ENCODE measurements at places on chromosomes 5 and 9.

GRCh38 chr9:18829873-18830272, 203.1 kb downstream of the SAXO1 start:
- no peak for DNase-seq

DNA sequence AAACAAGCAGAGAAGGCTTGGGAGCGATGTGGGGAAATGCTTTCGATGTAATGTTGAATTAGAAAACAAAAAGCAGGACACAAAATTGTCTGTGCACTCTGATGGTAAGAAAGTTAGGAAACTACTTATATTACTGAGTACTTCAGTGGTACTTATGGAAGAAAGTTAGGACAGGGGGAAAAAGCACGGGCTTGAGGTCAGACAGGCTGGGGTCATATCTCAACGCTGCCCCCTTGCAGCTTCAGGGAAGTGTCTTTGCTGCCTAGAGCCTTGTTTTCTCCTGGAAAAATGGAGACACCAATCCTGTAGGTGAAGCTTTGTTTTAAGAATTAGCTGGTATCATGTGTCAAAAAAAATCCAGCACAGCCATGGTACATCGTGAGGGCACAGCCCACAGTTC, 23.0 kb downstream of the NEURL1B start:
- DNase-seq = no peak

DNA sequence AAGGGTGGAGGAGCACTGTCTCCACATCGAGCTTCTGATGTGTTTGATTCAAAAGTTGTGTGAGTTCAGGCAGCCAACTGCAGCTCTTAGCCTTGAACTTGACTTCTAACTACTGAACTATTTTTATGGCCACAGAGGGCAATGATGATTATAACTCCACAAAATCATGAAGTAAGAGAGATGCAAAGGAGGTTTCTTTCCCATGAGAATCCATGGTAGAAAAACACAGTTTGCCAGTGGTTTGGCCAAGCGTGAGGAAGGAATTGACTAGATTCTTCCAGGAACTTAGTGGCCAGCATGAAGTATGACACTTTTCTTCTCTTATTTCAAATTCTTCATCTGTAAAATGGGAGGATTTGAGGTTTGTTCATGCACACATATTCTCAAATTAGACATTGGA, 43.2 kb downstream of the PAPPA start:
- DNase-seq = no peak

- DNase-seq = no peak
These were observed 419.0 kb upstream of the DAB2 start for GRCh38 chr5:39843767-39844166.

DNA sequence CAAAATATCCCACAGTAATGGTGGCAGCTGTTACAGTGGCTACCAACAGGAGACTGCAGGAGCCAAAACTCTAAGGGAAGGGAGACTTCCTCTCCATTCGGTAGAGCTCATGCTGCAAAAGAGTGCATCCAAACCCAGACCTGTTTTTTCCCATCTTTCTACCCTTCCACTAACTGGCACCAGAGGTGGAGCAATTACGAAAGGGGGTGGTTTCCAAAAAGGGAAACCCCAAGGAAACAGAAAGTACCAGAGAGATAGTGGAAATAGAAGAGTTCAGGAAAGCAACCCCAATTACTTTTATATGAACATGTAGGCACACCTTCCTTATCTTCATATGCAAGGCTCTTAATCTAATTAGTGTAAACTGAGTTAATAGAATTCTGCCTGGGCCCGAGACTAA, 7.3 kb upstream of the WDR41 start:
- DNase-seq = no peak

DNA sequence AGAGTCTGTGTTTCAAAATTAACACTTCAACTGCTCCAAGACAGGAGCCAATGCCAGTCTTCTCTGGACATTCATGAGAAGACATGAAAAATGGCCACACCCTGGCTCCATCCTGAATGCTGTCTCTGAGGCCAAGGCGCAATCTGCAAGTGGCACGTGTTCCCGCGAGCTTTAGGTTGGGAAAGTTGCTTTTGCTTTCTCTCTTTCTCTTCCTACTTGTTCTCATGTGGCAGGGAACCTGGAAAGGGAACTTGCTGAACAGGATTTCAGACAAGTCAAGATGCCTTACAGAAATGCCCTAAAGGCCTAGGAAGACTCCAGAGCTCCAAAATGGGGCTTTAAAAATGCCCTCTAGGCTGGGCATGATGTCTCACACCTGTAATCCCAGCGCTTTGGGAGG, 91.9 kb upstream of the OTULINL start:
- DNase-seq = no peak

GRCh38 chr5:75837258-75837841, 120.1 kb upstream of the POC5 start:
- DNase-seq = no peak

- no peak for DNase-seq
These were observed 129.0 kb upstream of the WWC1 start for GRCh38 chr5:168162464-168162863.

- DNase-seq = no peak
These were observed 153.4 kb upstream of the POU5F2 start for GRCh38 chr5:93894601-93895354.

GRCh38 chr9:137814436-137814835, 63.1 kb upstream of the CACNA1B start:
- DNase-seq = no peak

DNA sequence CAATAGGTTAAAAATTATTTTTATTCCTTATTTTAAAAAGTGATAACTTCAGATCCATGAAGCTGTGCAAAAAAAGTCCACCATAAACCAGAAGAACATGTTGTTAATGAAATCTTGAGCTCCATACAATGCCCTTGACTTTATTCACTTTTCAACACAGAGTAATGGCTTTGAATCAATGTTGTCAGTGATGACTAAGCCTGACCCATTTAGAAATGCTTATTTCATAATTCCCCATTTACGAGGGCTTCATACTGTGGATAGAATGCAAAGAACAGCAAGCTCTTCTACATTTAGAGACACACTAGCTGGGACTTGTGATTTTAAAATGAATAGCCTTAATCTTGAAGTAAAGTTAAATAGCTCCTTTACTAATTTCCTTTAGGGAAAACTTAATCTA, 25.7 kb upstream of the IL9 start:
- DNase-seq = no peak

DNA sequence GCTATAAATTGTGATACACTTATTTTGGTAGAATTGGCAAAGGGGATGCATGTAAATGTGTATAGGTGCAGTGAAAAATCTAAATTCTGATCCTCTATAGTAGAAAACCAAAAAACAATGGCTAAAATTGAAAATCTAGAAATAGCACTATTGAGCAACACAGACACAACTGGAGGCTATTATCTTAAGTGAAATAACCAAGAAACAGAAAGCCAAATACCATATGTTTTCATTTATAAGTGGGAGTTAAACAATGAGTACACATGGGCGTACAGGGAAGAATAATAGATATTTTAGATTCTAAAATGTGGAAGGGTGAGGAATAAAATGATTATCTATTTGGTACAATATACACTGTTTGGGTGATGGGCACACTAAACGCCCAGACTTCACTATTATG, 183.2 kb upstream of the TUSC1 start:
- DNase-seq = no peak

DNA sequence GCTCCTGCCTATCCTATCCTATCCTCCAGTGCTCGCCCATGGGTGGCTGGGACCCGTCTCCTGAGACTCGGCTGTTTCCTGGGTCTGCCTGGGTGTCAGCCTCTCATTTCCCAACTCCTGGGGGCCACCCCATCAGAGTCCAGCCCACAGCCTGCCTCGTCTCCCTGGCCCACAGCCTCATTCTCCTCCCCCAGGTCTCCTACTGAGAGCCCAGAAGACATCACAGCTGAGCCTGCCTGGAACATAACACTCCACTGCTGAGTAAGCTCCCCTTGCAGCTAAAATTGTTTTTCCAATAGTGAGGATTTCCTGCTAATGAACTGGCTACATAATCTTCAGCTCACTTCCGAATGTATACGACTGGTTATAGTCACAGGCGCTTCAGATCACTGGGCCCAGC, 95.3 kb downstream of the TTLL11 start:
- no peak for DNase-seq

DNA sequence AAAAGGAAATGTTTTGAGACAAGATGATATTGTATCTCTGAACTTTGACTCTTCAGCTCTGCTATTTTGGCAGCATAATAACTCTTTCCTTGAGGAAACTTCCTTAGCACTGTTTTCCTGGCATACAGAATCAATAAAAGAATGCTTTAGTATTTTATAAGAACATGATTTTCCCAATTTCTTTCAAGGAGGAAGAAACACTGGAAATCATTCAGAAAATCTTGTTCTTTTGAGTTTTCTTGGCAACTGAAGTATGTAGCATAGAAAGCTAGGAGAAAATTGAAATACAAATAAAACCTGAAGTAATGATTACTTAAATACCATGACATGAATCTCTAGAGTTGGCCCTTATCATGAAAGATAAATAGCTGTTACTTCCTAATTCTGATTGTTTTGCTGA, 461.4 kb upstream of the ZNF608 start:
- no peak for DNase-seq

GRCh38 chr5:143205883-143206195, 197.6 kb downstream of the NR3C1 start:
- DNase-seq = no peak

- no peak for DNase-seq
These were observed 26.1 kb downstream of the SREK1IP1 start for GRCh38 chr5:64742411-64742810.

- DNase-seq = no peak
These were observed 89.6 kb downstream of the KIF4B start for GRCh38 chr5:155103146-155103545.

DNA sequence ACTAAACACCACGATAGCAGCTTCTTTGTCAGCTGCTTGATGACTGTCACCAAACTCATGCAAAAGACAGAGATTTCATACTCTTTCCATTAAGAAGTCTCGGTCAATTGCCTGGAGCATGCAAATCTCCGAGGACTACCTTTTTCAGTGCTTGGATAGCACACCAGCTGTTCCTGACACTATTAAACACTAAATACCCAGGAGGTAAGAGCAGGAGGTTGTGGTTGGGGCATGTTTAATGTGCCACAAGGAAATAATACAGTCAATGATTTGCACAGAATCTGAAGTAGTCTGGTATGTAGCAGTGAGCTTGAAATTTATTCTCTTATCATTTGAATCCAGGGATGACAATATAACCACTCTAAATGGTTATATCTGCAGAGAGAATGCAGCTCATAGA, 996.2 kb downstream of the CDH12 start:
- DNase-seq = no peak

GRCh38 chr5:60457233-60457632, 242.7 kb downstream of the DEPDC1B start:
- DNase-seq = no peak

DNA sequence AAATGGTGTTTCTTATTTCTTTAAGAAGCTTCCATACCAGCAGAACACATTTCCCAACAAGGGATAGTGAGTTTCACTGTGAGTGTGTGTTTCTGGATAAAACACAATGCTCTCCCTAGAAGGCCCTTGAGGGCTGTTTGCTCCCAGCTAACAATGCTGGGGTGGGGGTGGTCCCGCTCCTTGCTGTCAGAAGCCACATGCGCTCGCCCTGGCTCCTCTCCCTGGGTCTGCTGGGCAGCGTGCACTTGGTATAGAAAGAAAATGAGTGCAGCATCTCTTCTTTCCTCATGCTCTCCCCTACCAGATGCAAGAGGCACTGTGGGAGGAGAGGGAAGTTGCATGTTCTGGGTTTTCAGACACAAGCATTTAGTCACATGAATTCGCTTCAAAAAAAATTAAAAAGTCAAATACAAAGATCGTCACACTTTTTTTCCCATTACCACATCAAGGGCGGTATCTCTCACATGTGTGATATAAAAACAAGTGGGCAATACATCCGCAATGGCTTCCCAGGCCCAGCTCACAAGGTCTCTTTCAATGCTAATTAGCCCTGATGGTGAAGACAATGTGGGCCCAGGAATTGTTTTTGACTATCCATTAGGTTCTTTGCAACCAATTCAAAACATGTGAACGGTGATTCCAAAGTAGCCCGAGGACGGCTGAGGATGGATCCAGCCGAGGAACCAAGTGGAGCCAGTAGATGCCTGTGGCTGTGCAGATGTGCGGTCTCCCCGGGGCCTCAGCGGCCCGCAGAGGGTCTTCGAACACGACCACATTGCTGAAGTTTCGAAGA, 603.6 kb downstream of the IRX1 start:
- DNase-seq = no peak

GRCh38 chr9:28120184-28120583, 546.9 kb upstream of the C9orf72 start:
- DNase-seq = no peak

GRCh38 chr5:173538018-173538417, 78.4 kb downstream of the BOD1 start:
- DNase-seq = no peak

DNA sequence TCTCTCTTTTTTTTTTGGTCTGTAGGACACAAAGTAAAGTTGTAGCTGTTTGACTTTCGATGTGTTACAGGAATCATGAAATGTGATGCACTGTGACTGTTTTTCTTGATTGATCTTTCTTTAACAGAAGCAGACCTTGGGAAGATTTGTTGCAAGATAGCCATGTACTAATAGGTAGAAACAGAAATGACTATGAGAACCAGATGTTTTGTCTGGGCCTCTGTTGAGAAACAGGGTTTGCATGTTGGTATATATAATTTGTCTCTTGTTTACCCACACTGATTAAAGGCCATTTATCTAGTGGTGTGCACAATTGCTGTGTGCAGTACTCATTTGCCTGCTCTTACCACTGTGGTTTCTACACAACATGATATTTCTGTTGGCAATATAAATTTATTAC, 125.1 kb downstream of the HACD4 start:
- DNase-seq = no peak

GRCh38 chr9:37920471-37921167, 16.7 kb upstream of the SLC25A51 start:
- no peak for DNase-seq

GRCh38 chr5:58498340-58498942, 7.2 kb downstream of the GAPT start:
- peak; percentile 20 for DNase-seq

DNA sequence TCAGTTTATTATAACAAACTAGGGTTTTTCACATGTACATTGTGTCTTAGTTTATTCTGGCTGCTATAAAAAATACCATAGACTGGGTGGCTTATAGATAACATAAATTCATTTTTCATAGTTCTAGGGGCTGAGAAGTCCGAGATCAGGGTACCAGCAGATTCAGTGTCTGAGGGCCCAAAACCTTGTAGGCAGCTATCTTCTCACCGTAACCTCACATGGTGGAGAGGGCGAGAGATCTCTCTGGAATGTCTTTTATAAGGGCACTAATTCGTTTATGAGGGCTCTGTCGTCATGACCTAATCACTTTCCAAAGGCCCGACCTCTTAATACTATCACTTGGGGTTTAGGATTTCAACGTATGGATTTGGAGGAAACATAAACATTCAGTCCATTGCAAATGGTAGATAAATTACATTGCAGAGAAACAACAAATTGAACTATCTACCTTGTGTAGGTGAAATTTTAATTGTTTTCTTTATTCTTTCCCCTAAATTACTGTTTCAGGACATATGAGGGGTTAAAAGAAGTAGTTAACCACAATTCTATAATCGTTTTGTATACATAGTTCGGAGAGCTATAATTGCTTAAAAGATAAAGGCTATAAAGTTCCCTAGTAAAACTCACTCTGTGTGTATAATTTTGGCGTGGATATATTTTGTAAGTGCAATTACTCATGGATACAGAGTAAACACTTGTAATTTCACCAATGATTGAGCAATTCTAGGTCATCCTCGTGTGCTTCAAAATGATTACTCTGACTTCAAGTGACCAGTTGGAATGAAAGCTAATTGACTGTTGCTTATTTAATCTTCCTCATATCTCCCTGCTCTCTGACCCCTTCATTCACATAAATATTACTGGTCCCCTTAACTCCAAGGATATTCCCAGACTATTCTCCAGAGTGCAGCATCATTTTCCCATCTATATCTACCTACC, 247.5 kb upstream of the TMEM161B start:
- no peak for DNase-seq

All from SK-N-MC (cell line).